ENCODE measurements at places on chromosomes 6 and 20.

DNA sequence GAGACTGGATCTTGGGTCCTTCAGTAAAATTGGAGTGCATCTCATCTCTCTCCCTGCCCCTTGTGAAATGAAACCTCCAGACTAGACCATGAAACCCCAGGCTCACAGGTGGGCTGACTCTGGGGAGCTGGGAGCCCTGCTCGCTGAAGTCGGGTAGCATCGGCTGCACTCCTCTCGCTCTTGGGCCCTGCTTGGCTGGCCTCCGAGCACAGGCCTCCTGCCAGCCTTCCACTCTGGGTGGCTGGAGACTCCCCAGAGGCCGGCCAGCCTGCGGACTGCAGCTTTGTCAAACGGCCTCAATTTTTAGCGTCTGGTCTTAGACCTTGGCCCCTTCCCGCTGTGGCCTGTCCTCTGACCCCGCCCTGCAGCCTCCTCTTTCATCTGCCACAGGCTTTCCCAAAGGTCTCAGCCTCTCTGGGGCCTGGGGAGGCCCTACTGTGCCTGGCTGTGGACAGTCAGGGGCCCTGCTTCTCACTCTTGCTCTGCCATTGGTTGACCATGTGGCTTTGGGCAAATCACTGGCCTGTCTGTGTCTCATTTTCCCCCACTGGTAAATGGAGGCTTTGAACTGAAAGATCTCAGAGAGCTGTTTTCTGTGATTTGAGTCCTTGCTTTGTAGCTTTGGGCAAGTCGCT, 45.1 kb downstream of the SRC start:
- no peak for DNase-seq

- DNase-seq = peak; percentile 64
Observed at GRCh38 chr20:4661191-4661590, 60.5 kb upstream of the PRND start.

GRCh38 chr6:114452785-114453401, 110.1 kb upstream of the HS3ST5 start:
- no peak for DNase-seq

- DNase-seq = no peak
Observed at GRCh38 chr6:40764726-40765125, 177.6 kb upstream of the LRFN2 start.

- DNase-seq = no peak
Observed at GRCh38 chr6:133945158-133945557, 7.9 kb upstream of the TBPL1 start.

- DNase-seq = no peak
Observed at GRCh38 chr6:158164579-158165170, 3.4 kb downstream of the SERAC1 start.

GRCh38 chr6:86706449-86706848, 230.9 kb upstream of the HTR1E start:
- DNase-seq = no peak

DNA sequence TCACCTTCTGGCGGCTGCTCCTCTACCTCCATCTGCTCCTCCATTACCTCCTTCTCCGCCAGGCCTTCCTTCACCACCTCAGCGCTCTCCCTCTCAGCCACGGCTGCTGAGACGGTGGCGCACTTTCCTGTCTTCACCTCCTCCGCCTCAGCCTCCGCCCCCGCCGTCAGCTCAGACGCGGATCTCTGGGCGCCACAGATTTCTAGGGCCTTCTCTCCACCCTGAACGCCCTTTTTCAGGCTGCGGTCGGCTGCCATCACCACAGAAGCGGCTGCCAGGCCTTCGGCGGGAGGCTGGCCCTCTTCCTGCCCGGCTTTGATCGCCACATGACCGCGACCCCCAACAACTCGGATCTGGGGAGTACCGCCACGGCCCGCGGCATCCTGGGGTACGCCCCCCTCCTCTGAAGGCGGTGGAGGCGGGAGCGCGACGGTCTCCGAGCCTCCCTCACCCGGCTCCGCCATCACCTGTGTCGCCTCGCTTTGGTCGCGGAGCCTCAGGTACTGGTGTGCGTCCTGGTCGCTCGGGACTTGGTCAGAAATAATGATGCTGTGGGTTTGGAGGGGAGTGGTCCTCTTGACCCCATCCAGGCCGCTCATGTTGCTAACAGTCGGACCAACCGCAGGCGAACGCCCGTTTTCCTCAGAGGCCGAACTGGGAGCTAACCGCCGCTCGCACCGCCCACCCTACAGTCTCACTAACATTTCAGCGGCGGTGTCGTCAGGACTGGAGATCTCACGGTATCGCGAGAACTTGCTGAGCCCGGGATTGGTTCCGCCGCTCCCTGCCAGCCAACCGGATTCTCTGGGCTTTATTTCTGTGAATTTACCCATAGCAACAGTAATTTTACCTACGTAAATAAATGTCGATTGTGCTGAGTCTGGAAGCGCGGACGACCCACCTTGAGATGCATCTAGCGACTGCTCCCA, at the start of gene TSPYL1:
Gene TSPYL1 (minus strand): TSS at position 699 of the 929 bp plus-strand sequence. CDS start 100 bp downstream, at position 599.
- peak; percentile 98 for DNase-seq
